ENCODE measurements at places on chromosomes 6 and 20.

- no peak for DNase-seq
Observed at GRCh38 chr6:57201718-57202117, 20.4 kb downstream of the RAB23 start.

- DNase-seq, result no peak
Observed at GRCh38 chr20:25676164-25676809, 20.4 kb downstream of the ZNF337 start.

DNA sequence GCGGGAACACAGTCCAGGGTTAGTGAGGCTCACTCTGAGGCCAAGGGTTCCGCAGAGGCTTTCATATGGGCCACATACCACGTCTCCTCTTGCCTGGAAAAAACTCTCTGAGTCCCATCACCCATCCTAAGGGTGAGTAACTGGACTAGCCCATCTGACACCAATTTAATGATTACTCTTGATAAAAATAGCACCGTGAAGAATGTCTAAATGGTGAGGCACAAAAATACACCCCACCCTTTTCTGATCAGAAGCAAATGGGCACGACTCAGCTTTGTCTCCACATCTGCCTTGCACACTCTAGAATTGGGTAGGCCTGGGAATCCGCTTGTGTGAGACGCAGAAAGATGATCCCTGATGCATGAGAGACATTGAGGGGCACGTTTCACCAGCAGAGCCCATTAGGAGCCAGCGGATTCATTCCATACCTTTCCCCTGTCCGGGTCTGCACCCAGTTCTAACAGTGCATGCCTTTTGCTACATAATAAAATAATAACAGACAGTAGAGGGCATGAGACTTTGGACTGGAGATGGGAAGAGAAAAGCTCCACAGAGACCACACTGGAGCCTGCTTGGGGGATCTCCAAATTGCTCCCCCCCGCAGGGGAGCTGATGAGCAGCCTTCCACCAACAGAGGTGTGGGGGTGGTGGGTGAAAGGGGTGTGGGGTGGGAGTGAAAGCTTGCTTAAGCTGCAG is 110.0 kb upstream of the KCNK16 start:
- DNase-seq, result no peak

- no peak for DNase-seq
Observed at GRCh38 chr6:170537329-170537728, 15.8 kb downstream of the PSMB1 start.

GRCh38 chr6:77466451-77467437 is 3.5 kb upstream of the HTR1B start:
- no peak for DNase-seq

DNA sequence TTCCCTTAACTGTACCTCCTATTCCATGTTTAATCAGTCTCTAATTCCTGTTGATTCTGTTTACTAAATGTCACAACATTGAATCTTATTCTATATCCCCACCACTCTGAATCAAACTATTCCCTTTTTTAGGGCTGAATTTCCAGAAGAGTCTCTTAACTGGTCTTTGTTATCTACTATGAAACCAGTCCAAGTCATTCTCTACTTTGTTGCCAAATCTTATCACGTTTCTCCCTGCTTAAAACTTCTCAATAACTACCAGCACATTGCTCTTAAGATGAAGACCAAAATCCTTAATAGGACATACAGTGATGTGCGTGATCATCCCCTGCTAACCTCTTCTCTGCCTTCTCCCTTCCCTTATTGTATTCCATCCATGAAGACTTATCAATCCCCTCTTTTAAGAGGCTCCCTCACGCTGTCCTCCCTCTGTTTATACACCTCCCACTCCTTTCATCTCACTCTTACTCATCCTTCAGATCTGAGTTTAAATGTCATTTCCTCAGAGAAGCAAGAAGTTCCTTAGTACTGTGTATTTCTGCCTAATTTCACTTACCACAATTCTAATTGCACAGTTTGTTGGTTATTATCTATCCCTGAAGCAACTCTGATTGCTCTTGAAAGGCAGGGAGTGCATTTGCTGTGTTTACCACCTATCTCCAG is 143.0 kb upstream of the AHI1 start:
- DNase-seq, result no peak

GRCh38 chr20:1489325-1489724 is 1.9 kb downstream of the SIRPB2 start:
- DNase-seq, result no peak

- no peak for DNase-seq
Observed at GRCh38 chr6:113960795-113961194, 10.2 kb downstream of the HDAC2 start.

GRCh38 chr20:45067558-45067957 is 33.4 kb downstream of the KCNS1 start:
- DNase-seq, result no peak

GRCh38 chr20:44166477-44166876 is 20.5 kb downstream of the JPH2 start:
- DNase-seq, result no peak

- no peak for DNase-seq
Observed at GRCh38 chr20:4973330-4974097, 27.8 kb downstream of the SLC23A2 start.

GRCh38 chr6:56458324-56458884 is 184.3 kb downstream of the DST start:
- no peak for DNase-seq

GRCh38 chr6:6390849-6391602 is 70.6 kb upstream of the F13A1 start:
- DNase-seq, result no peak

DNA sequence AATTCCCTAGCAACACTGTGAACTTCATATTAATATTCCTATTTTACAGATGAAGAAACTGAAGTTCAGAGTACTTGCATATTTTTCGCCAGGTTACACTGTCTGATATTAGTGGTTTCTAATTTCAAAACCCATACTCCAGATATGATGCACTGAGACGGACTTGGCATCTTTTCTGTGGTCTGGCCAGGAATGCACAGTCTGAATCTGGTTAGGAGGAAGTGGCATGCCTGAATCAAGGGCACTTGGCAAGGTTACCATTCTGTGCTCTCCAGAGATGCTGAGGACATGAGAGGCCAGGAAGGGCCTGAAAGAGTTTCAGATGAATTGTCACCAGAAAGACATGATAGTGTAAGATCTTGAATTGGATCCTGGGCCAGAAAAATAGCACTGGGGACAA is 150.1 kb downstream of the HAO1 start:
- DNase-seq, result no peak

- DNase-seq, result no peak
Observed at GRCh38 chr6:163414946-163415619, 565 bp downstream of the QKI start.

DNA sequence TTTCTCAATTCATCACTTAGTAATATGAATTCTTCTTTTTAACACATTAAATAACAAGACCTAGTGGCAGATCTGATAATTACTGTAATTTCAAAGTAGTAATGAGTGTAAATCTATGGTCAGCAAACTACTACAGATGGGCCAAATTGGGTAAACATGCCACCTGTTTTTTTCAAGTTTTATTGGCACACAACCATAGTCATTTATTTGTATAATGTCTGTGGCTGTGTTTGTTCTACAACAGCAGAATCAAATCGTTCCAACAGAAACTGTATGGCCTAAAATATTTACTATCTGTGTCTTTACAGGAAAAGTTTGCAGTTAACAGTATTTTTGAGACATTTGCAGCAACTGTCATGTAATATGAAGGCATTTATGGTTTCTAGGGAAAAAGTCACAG is 86.1 kb upstream of the EYA2 start:
- DNase-seq, result no peak

GRCh38 chr6:3405679-3406078 is 51.2 kb downstream of the SLC22A23 start:
- DNase-seq, result no peak

- DNase-seq, result no peak
Observed at GRCh38 chr20:35490736-35491181, 35.4 kb downstream of the CEP250 start.

DNA sequence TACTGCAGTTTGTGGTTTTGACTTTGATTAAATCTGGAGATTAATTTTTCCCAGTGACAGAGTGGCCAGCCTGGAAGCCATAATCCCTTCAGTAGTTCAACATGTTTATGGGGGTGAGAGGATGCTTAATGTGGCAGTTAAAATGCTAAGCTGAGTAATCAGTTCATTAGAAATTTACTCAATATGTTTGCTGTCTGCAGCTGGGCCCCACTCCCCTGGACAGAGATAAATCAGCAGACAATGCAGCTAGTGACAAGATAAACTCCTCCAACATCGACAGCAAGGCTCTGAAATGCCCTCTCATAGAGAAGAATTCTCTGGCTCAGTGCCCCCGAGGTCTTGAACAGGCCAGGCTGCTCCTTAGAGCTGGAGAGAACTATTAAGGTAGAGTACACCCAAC is 101.9 kb downstream of the LRFN2 start:
- no peak for DNase-seq

GRCh38 chr6:34595332-34596184 is 39.4 kb upstream of the SPDEF start:
- no peak for DNase-seq

DNA sequence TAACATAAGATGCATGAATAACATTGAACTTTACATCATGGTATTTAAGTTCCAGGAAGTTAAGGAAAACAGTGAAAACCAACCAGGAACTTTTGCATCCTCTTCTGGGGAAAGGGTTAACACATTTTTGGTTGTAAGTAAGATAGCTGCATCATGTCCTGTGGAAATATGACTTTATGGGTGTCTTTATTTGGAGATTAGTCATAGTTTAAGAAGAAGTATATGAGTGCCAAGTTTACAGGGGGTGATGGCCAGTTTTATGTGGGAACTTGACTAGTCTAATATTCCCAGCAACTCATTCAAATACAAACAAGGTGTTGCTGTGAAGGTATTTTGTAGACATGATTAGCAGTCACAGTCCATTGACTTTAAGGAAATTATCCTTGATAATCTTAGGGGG is 78.0 kb downstream of the PDE10A start:
- DNase-seq, result no peak

DNA sequence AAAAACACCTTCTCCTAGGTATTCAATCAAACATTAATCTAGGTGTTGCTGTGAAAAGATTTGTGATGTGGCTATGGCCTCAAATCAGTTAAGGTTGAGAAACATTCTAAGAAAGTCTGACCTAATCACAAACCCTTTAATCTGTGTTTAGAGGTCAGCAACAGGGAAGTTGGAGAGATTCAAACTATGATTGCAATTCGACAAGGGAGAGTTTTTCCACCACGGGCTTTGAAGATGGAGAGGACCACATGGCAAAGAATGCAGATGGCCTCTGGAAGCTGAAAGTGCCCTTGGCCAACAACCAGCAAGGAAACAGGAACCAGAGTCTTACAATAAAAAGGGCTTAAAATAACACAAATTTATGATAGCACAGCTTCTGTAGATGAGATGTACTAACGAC is 29.6 kb upstream of the LGSN start:
- no peak for DNase-seq

- DNase-seq, result no peak
Observed at GRCh38 chr20:31542201-31542842, 28.1 kb downstream of the HM13 start.

- DNase-seq, result no peak
Observed at GRCh38 chr6:44561832-44562665, 174.5 kb downstream of the CDC5L start.

GRCh38 chr6:125104425-125104824 is 49.1 kb upstream of the TPD52L1 start:
- DNase-seq, result no peak

DNA sequence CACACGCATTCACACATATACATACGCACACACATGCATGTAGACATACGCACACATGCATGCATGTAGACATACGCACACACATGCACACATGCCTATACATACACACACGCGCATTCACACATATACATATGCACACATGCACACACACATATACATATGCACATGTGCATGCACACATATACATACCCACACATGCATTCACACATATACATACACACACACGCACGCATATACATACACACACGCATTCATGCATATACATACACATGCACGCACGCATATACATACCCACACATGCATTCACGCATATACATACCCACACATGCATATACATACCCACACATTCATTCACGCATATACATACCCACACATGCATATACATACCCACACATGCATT is 80.5 kb downstream of the WDR27 start:
- no peak for DNase-seq

GRCh38 chr6:29702519-29703103 is 20.6 kb upstream of the HLA-F start:
- no peak for DNase-seq

DNA sequence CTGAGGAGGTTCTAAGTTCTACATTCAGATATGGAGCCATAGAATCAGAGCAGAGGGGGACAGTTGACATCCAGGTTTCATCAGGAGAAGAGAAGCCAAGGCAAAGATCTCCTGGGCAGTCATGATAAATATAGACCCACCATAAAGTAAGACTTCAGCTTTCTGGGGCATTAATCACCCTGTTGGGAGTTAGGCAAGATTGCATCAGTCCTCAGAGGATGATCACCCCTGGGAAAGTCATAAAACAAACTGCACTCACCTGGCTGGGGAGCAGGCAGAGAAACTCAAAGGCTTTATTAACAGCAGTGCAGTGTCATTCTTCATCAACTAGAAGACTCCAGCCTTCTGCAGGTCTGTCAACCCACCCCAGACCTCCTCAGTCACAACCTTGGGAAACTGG is 301.3 kb upstream of the JARID2 start:
- DNase-seq, result no peak

- no peak for DNase-seq
Observed at GRCh38 chr6:55516736-55517135, 62.3 kb downstream of the HMGCLL1 start.

DNA sequence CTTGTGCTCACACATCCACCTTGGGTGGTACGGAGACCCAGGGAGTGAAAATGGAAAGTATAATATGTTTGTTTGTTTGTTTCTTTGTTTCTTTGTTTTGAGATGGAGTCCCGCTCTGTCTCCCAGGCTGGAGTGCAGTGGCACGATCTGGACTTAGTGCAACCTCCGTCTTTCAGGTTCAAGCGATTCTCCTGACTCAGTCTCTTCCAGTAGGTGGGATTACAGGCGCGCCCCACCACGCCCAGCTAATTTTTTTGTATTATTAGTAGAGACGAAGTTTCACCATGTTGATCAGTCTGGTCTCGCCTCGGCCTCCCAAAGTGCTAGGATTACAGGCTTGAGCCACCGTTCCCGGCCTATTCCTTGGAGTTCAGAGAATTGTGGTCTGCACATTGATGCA is 115.4 kb downstream of the TRIM27 start:
- DNase-seq, result no peak

DNA sequence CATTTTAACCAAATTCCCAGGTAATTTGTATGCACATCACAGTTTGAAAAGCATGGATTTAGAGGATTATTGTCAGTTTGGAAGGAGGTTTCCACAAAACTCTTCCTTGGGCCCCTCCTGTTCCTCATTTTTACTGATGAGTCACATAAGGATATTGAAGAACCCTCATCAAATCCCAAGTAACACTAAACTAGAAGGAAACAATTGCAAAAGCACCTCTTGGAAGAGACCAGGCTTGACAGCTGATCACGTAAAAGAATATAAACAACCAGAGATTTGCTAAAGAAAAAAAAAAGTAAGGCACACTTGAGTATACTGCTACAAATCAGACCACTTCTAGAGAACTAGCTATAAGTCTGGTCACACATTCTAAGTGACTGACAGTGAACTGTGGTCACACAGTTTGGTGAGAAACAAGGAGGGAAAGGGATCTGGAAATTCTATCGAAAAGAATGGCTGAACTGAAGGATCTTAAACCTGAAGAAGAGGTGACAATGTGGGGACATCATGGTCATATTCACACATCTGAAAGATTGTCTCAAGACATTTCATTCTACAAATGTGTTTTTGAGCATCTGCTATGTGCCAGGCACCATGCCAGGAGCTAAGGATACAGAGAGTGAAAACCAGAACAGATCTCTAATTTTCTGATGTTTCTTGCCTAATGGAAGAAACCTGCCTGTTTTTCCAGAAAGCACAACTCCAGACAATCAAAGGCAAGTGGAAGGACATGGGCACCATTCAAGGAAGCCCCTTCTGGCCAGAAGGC is 24.1 kb downstream of the ZHX3 start:
- no peak for DNase-seq
